Stromal cell of bone marrow (primary cell): ENCODE measurements at places on chromosomes 3 and 15.

DNA sequence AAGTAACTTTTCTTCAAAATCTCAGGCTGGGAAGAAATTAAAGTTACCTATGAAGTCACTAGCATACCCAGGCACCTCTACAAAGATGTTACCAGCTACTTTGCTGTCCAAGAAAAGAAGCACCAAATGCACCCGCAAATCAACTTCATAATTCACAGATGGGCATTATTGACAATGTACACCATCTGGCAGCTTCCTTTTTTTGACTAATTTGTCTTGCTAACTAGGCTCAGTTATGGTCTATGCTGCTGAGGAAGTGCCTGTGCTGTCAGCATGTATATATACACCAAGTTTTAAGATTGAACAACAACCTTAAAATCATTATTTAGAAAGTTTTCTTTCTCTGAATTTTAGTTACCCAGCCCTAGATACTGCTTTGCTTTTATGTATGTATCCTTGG, 93.8 kb downstream of the NSUN3 start:
- no peak for DNase-seq

GRCh38 chr15:87549296-87549695, 707.2 kb downstream of the NTRK3 start:
- DNase-seq: no peak

GRCh38 chr3:126293370-126294082, 63.7 kb downstream of the KLF15 start:
- DNase-seq: no peak

GRCh38 chr3:89440386-89440785, 333.0 kb downstream of the EPHA3 start:
- DNase-seq: no peak

DNA sequence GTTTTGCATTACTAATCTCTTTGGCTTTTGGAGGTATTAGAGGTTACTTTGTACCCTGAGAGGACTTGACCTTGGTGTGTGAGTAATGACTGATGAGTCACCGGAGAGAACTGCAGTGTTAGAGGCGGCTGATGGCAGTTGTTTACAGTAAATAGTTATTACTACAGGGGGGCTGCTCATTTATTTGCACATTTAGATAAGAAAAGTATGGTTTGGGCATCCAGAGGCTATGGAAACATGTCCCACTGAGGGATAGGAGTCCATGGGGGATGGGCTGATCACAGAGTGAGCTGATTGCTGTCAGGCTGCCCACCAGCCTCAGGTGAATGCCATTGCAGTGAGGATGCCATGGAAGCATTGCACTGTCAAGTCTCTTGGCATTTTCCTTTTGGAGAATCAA, 17.3 kb upstream of the STAC start:
- no peak for DNase-seq

DNA sequence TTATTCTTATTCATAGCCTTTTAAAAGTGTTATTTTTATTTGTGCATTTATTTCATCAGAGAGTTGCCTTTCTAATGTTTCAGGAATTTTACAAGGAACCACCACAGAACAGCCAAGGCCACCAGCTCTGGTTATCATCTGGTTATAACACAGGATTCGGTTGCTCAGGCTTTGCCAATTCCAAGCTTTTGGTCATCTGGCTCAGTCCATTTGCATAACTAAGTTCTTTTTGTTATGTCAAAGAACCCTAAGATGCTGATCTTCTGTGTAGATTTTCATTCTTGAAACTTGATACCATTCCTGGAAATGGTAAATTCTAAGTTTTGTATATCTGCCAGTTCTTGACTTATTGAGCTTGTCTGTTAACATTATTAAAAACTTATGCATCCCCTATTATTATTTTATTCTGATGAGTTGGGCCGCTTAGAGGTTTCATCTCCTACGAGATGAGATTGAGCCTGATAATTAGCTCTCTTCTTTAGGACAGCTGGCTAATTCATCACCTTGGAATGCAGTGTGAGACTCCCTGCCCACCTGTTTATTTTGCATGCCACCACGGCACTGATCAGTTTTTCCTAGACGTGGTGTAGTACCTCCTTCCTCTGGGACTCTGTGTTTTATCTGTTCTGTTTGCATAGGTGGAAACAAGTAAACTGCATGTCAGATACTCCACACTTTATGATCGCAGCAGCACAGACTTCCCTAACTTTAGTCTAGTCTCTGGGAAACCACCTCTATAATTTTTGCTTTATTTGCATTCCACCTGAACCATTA, 264.8 kb downstream of the SLCO3A1 start:
- no peak for DNase-seq

GRCh38 chr3:10577486-10577885, 72.1 kb upstream of the ATP2B2 start:
- DNase-seq: no peak

GRCh38 chr3:25479727-25480010, 51.6 kb downstream of the RARB start:
- no peak for DNase-seq

DNA sequence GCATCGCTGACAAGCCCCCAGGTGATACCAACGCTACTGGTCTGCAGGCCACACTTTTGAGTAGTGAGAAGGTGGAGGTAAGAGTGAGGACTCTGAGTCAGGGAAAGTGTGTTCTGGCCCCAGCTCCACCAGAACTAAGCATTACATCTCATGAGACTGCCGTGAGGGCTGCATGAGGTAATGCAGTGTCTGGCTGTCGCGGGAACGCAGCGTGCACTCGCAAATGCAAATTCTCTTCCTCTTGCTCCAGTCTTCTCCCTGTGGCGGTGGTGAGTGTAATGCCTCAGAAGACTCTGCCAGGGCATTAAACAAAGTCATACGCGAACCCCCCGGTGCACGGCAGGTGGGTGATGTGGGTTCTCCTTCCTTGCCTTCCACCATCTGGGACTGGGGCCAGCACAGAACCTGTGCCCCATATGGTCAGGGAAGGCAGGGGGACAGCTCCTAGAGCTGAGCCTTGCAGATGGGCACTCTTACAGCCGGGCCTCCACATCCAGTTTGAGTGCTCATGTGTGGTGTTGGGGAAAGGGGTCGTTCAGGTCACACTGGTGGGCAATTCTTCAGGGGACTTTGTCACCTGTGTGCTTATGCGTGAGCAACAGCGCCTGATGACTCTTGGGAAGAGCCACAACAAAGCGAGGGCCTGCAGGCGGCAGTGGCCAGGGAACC, 175.8 kb downstream of the XXYLT1 start:
- DNase-seq: no peak

DNA sequence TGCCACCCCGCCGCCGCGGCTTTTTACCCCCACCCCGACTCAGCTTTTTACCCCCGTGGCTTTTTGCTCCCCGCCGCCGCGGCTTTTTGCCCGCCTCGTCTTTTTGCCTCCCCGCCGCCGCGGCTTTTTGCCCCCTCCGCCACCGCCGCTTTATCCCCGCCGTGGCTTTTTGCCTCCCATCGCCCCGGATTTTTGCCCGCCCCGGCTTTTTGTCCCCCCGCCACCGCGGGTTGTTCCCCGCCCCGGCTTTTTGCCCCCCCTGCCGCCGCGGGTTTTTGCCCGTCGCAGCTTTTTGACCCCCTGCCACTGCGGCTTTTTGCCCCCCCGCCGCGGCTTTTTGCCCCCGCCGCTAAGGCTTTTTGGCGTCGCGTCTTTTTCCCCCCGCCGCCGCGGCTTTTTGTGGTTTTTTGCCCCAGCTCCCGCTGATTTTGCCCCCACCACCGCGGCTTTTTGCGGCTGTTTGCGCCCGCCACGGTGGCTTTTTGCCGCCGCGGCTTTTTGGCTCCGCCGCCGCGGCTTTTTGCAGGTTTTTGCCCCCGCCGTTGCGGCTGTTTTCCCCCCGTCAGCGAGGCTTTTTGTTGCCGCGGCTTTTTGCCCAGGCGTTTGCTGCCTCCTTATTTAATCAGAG, 597.2 kb downstream of the GOLGA6L6 start:
- no peak for DNase-seq

- DNase-seq: no peak
Measured at GRCh38 chr3:61701011-61701410, 139.6 kb downstream of the PTPRG start.

DNA sequence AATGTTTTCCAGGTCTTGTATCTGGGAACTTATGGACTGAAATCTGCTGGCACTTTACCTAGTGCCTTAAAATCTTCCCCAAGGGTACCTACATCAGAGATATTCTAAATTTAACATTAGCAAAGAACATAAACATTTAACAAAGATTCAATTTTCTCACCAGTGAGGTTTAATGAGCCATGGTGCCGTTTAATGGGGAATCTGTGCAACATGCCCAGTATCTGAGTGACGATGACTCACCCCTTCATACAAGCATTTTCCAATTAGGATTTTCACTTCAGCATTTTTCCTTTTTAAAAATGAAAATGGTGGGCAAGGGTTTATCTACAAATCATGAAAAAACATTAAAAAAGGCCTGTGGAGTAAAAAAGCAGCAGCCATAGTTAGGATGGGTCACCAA, 189.4 kb downstream of the SLC9A9 start:
- no peak for DNase-seq

- DNase-seq: peak; percentile 40
Measured at GRCh38 chr15:95857124-95857757, 473.3 kb upstream of the NR2F2 start.

- peak; percentile 21 for DNase-seq
Measured at GRCh38 chr3:158539414-158540014, 31.5 kb upstream of the MLF1 start.

DNA sequence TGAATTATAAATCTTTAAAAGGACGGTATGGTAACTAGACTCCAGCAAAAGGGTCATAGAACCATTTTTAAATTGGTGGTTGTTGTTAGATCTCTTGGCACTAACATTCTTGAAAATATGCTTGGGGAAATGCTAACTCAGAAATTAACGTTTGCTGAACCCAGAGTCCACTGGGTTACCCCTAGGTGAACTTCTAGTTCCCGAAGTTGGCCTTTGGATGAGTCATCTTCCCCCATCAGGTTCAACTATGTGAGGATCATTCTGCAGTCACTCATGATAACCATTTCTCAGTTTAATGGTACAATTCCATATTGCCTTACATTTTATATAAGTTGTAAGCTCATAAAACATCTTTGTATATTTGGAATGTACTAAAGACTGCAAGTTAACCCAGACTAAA, 204.7 kb downstream of the THSD4 start:
- DNase-seq: no peak

- no peak for DNase-seq
Measured at GRCh38 chr3:152581951-152582350, 253.0 kb upstream of the P2RY1 start.

- no peak for DNase-seq
Measured at GRCh38 chr3:125121246-125122010, 65.6 kb upstream of the HEG1 start.

GRCh38 chr3:98402507-98402906, 12.0 kb downstream of the OR5K3 start:
- no peak for DNase-seq

DNA sequence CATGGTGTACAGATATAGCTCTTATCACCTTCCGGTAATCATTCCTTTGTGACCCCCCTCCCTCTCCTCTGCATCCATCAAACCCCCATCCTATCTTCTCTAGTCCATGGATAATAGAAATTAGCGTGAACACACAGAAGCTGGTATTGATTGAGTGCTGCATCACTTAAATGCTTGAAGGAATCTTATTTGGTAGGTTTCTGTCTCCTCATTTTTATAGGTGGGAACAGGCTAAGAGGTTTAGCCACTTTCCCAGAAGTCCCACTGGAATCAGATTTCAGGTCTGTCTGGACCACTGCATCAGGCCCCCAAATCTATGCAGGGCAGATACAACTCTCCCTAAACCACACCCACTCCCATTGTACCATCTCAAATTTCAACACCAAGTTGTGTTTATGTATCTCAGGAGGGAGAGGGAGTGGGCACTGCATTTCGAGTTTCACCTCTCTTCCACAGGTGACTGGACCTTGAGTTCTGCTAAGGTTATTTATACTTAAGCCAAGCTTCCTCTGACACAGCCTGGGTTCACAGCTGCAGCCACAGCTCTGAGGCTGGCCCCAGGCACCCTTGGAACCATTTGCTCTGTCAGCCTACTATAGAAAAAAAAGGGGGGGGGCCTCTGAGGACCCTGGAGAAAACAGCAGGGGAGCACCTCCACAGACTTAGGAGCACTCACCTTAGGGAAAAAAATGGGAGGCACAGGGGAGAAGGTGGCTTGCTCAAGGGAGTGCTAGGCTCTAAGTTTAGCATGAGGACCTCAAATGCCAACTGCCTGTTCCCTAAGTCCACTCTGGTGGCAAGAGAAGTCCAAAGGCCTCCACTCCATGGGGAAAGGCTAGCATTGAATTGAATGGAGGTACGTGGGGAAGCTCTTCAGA, 2.1 kb upstream of the NMB start:
- DNase-seq: no peak

DNA sequence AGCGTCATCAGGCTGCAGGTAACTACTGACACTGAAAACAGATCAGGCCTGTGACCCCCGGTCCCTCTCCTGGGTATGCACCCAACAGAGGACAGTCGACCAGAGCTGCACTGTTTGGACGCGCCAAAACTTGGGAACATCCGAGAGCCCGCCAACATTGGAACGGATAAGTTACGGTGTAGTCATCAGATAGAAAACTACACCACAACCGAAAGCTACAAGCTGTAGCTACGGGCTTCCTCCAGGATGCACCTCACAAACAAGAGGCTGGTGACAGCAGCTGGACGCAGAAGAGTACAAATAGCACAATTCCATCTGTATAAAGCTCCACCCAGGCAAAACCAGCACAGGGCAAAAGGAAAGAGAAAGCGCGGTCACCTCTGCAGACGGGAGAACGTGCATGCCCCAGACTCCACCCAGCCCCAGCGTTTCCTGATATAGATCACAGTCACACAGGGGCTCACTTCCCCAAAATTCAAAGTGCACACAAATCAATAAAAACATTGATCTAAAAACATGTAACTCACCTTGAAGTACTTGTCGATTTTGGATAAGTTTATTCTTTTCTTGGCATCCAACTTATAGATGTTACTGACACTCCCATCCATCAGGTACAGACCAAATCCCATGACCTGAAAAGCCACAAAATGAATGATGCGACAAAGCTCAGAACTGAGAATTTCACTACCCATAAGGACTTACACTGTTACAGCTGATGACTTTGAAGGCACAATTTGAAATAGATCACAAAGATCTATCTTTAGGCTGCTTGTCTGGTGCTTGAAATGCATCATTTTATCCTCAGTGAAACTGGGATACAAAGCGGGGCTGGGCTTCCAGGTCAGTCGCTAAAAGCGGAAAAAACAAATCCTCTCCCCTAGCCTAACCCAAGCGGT, 43.3 kb downstream of the CYFIP1 start:
- no peak for DNase-seq

GRCh38 chr3:42839616-42840015, 30.4 kb downstream of the ACKR2 start:
- peak; percentile 64 for DNase-seq

DNA sequence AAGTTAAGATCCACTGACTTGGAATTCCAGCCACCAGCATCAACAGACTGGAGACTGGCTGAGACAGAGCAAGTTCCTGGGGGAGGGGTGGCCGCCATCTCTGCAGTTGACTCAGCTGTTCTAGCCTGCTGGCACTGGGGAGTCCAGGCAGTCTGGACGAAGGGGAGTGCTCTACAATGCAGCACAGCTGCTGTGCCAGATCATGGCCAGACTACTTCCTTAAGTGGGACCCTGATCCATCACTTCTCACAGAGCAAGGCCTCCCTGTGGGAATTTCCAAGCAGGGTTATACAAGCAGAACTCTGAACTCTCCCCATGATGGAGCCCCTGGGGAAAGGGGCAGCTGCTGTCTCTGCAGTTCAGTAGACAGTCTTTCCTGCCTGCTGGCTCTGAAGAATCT, 35.2 kb downstream of the PYGO1 start:
- DNase-seq: peak; percentile 30

GRCh38 chr3:121232309-121233225, 313.2 kb downstream of the POLQ start:
- no peak for DNase-seq
